NCI-H446 treated with DMSO at 0.1 percent for 48 hours (cell line): ENCODE measurements at places on chromosomes 11 and 22.

DNA sequence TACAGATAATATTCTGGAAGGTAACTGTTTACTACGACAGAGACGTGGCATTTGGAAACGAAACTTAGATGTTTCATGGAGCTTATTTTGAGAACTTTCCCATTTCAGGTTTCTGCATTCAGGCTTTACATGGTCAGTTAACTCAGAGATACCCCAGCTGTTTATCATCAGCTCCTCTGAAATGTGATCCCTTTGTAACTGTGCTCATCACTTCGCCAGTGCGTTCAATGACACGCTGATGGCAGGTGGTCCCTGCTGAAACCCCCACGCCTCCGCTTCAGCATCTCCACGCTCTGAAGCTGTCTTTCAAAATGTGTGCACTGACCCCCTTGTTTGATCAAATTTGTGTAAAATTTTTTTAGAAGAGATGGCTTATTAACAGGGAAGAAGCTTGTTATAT lies 30.5 kb downstream of the ALG12 start:
- no peak for DNase-seq

- DNase-seq = no peak
Measured at GRCh38 chr22:45756558-45756957, 84.9 kb downstream of the ATXN10 start.

DNA sequence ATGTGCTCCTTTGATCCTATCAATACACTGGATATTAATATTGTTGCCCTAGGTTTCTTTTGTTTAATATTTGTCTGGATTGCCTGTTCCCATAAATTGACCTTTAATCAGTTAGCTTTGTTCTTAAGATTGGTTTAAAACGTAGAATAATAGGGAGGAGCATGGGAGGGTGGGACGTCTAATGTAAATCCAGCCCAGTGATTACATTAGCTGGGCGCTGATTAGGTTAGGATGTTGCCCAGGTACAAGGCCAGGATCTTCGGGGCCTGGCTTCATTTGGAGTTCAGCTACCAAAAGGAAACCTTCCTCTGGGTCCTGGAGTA lies at the start of gene SRSF8:
Gene SRSF8, plus strand, starts transcription at position 204 of the 323 bp plus-strand sequence. CDS start 308 bp downstream, outside the sequence.
- DNase-seq = no peak

GRCh38 chr11:19458231-19458630 lies 217.5 kb upstream of the E2F8 start:
- DNase-seq = no peak

DNA sequence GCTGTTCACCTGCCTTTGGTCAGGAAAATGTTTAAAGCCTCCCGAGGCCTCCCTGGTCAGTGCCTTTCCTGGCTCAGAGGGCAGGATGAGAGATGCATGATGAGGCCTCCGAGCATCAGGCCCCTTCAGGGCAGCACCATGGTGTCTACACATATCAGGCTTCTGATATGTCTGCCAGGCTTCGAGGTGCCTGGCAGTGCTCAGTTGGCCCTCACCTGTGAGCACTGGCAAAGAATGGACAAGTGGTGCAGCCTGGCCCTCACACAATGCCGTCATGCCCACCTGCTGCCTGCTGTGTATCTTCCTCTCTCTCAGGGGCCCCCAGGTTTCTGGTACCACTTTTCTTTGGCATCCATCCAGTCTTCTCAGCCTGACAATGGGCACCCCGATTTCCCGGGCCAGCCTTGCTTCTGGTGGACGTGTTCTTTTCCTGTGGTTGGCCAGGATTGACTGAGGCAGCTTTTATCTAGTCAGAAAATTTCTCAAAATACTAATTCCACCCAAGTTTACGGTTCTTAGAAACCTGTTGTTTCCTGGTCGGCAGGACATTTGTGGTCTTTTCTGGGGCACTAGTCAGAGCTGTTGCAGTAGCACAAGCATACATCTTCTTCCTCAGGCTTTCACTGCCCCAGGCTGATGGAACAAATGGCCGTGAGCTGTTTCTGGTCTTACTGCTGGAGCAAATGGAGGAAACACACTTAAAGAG lies 76.8 kb upstream of the SUSD2 start:
- DNase-seq = no peak

GRCh38 chr11:130323452-130324450 lies 9.0 kb upstream of the ZBTB44 start:
- DNase-seq = no peak

DNA sequence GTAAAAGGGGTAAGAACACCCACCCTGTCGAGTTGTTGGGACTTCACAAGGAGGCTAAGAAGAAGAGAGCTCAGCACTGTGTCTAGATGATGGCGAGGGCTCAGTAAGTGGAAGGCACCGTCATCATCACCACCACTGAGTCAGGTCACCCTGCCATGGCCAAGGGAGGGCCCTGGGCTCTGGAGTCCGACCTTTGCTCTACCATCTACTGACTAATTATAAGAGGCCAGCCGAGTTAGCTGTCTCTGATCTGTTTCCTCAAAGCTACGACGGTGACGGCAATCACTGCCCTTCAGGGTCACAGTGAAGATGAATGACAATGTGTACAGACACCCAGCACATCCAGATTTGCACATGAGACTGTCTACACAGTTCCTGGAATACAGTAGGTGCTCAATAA lies 29.3 kb downstream of the KIAA0930 start:
- DNase-seq = no peak

GRCh38 chr11:110501428-110501827 lies 71.7 kb downstream of the FDX1 start:
- no peak for DNase-seq

- DNase-seq = no peak
Measured at GRCh38 chr11:110338684-110339083, 42.3 kb upstream of the RDX start.
